GDM1 (cell line): ENCODE measurements at places on chromosomes 3 and 15.

- no peak for DNase-seq
Measured at GRCh38 chr15:69606921-69607500, 154.4 kb downstream of the RPLP1 start.

GRCh38 chr3:113097960-113098447 lies 107.2 kb downstream of the GTPBP8 start:
- DNase-seq = no peak

GRCh38 chr3:45841420-45841756 lies 531 bp downstream of the LZTFL1 start:
- no peak for DNase-seq

DNA sequence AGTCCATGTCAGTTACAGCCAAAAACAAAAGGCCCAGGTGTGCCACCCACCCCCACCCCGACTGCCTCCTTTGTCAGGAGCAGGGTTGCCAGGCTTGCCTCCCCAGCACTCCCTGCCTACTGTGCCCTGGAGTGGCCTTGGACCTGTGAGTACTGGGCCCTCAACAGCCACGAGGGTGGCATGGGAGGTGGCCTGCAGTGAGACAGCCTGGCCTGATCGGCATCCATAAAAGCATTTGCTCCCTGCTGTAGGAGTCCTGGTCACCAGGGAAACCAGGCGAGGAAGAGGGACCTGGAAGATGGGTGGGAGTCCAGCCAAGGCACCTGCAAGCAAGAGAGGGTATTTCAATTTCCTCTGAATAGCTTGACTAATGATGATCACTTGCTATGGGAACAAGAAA lies 56.4 kb upstream of the KCNMB2 start:
- DNase-seq = no peak

DNA sequence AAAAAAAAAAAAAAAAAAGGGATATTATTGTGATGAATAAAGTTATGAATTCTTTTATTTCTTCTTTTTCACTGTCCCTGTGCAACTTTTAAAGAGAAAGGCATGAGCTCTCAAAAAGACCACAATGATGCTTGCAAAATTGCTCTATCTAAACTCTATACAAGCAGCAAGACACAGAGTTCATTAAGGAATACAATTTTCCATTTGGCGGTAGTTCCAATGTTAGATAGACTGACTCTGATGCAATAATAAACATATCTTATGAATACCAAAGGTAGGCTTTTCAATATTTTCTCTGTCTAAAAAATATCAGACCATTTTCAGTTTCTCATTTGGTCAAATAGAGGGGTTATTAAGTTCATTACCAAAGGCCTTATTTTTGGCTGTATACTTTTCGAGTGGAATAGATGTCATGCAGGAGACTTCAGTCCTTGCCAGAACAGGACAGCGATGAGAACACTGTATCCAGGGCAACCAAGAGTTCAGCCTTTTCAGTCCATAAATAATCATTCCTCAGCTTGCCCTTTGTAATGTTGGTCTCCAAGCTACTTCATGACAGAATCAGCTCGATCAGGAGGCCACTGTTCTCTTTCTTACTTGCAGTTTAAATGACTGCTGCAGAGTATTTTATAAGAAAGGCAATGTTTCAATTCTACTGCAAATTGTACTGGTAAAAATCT lies 162.9 kb upstream of the FAM3D start:
- DNase-seq = no peak

DNA sequence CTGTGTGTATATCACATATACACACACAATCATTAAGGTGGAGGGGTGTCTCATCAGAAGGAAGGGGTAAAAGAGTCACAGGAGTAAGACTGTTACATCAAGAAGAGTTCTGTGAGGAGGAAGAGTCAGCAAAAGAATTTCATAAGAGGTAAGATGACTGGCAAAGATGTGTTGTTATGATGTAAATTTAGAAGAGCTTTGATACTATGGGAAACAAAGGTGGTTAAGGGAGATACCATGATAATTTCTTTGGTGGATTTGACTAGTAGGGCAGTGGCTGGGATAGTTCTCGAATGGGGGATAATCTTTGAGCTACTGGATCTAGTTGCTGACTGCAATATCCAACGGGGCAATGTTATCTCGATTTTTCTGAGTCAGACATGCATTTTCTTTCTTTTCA lies 61.6 kb downstream of the STAG1 start:
- no peak for DNase-seq

DNA sequence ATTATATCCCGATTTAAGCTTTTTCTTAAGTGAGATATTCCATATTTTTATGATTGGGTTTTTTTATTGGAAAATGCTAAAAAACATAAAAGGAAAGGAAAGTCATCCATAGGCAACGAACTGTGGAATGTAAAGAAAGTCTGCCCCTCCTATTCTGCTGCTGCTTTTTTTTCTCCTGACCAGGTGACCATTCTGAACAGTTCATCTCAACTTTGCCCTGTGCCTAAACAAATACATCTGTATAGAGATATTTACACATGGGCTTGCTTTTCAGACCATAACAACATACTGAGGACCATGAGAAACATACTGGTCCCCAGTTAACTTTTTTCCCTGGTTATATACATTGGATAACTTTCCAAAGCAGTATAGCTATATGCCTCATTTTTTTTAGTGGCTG lies 18.9 kb upstream of the MLF1 start:
- no peak for DNase-seq

- no peak for DNase-seq
Measured at GRCh38 chr3:77932926-77933325, 893.0 kb downstream of the ROBO2 start.

GRCh38 chr3:128313071-128313725 lies 153.5 kb downstream of the DNAJB8 start:
- no peak for DNase-seq

- DNase-seq = no peak
Measured at GRCh38 chr3:4749567-4750002, 229.7 kb upstream of the BHLHE40 start.

DNA sequence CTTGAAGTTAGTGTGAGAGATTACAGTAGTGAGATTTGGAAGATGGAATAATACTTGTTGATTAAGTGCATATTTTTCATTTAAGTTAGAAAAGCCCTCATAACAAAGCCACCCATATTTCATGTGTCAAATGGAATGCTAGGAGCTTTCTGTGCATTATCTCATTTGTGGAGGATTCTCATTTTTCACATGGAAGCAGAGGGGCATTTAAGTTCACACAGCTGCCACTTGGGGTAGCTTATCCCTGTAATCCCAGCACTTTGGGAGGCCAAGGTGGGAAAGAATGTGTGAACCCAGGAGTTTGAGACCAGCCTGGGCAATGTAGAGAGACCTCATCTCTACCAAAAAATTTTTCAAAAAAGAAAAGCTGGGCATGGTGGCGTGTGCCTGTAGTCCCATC lies 55.2 kb downstream of the RAB7A start:
- DNase-seq = no peak

DNA sequence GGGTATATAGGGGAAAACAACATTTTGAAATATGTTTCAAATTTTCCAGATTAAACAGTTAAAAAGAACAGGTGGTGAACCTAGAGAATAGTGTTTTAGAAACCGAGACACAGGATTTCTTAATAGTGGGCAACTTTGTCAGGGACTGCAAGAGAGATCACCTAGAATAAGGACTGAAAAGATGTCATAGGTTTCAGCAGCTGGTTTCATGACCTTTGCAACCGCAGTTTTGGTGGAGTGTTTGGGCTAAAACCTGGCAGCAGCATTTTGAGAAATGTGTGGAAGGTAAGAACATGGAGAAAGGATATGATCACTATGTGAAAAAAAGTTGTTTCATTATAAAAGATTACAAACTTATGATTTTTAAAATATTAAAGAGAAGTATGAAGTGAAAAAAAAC lies 34.9 kb downstream of the PRKCI start:
- no peak for DNase-seq

DNA sequence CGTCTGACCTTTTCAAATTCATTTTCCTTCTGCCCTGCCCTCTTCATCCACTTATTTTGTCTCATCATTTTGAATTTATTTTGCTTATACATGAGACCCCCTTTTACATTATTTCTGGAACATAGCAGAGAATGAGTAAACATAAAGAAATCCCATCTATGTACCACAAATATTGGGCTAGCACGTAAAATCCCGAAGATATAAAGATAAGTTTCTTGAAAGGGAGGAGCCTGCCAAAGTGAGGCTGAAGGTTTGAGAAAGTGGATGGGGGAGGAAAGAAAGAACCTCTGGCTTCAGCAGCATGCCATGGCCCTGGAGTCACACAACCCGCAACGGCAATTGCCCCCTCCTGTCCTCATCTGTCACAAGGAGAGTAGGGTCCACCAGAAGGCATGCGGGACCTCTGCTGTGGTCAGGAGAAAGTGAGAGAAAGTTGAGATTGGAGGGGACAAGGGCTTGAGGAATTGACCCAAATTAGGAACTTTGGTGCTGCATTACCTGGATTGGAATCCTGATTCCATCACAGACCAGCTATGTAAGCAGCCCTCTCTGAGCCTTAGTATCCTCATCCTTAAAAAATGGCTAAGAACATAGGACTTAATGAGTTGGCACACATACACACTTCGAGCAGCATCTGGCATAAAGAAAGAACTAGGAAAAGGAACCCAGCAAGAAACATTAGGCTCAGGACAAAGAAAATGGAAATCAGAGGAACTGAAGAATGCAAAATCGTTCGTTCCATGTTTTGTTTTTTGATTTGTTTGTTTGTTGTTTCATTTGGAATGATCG lies 53.7 kb upstream of the GYG1 start:
- no peak for DNase-seq
